ENCODE measurements at places on chromosomes 2 and 18.

DNA sequence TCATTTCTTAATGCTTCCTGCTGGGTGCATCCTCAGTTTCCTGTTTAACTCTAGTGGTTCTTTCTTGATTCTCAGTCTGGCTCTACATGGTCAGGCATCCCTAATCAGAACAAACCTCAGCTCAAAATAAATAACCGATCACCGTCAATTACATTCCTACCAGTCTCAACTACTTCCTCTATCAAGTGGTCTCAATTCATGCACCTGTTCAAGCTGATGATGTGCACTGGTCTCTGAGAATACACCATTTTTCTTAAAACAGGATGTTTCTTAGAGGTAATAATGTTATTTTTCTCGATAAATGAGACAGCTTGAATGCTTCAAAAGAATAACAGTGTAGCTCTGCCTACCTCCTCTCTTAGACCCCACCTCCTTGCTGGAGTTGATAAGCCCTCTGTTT, 420.9 kb downstream of the SOCS6 start:
- no peak for DNase-seq

DNA sequence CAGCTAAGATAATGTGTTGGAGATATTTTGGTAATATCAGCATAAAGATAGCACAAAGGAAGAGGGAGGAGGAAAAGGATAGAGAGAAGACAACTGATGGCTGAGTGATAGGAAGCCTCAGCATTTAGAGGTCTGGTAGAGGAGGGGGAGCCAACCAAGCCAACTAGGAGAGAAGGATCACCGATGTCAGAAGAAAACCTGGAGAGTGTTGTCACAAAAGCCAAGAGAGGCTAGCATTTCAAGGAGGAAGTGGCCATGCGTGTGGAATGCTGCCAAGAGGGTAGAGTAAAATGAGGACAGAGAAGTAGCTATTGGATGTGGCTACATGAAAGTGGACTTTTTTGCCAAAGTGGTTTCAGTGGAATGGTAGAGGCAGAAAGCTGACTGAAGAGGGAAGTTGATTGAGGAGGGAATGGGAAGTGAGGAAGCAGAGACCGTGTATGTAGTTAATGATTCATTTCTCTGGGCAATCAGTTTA, 34.3 kb downstream of the LCLAT1 start:
- no peak for DNase-seq

- no peak for DNase-seq
Measured at GRCh38 chr18:77103991-77104531, 28.5 kb downstream of the MBP start.

DNA sequence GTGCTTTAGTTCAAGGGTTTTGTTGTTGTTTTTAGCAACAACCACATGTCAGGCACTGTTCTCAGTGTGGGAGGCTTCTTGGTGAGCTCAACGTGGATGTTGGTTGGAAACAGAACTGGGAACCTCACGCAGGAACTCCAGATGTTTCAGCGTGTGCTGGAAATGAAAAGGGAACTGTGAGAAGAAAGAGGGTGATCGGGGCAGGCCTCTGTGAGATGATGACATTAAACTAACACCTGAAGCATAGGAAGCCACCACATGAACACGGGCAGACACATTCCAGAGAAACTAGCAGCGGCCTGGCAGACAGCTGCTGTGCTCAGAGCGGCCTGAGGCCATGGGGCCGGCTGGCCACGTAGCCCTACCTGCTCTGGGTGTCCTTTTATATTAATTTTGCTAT, 66.4 kb downstream of the COA5 start:
- DNase-seq: no peak

DNA sequence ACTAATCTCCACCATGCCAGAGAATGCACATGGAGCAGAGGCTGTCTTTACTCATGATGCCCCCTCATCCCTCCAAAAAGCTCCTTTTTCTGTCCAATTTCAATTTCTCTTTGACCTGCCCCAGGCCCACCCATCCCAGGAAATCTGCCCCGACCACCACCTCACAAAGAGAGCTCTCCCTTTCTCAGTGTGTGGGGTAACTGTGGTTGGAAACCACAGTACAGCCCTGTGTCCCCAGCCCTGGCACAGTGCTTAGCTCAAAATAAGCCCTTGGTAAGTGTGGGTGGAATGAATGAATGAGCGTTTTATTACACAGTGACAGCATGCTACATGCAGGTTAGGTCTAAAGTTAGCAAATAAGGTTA, 43.7 kb upstream of the CAB39 start:
- DNase-seq: no peak

DNA sequence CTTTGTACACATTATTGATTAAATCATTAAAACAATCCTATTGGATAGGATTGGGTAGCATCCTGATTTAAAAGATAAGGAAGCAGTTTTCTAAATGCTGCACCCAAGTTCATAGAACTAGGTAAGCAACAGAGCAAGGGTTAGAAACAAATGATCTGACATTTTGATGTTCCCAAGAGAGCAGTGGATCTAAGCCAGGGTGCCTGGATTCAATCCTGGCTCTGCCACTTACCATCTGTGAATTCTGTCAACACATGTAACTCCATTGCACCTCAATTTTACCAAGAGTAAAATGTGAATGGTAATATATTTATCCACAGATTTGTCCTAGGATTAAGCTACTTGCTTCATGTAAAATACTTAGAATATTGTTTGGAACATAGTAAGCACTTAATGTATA, 982.6 kb upstream of the FANCL start:
- no peak for DNase-seq

GRCh38 chr2:105407946-105408743, 9.3 kb upstream of the FHL2 start:
- no peak for DNase-seq

GRCh38 chr18:23926571-23926970, 88.0 kb upstream of the TTC39C start:
- no peak for DNase-seq

GRCh38 chr18:47244086-47244485, 7.4 kb downstream of the SKOR2 start:
- no peak for DNase-seq

GRCh38 chr18:48736321-48737260, 197.8 kb downstream of the CTIF start:
- DNase-seq: no peak

DNA sequence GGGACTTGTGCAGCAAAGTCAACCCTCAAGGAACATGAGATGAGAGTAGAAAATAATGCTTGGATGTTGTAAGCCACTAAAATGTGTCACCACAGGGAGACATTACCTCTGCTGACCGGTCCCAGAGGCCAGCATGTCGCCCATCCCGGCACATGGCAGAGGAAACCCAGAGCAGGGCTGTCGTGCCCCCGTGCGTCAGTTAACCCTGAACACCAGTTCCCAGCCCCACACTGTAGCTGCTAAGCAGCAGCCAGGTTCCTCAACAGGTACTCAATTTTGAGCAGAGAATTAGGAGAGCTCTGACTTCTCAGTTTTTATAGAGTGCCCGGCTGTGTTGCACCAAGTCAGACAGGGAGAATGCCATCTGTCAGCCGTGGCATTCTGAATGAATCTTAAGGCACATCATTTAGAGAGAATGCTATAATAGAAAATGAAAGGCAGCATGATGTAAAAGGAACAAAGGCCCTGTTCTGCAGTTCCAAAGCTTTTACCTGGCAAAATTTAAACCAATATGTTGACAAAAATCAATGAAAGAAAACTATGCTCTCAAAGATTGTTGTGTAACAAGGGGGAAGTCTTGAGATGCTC, 307.9 kb downstream of the METTL4 start:
- no peak for DNase-seq

- DNase-seq: no peak
Measured at GRCh38 chr2:96594691-96595152, 43.4 kb downstream of the KANSL3 start.

- DNase-seq: no peak
Measured at GRCh38 chr18:75551071-75551470, 123.6 kb upstream of the SMIM21 start.

GRCh38 chr2:168210895-168211570, 36.4 kb downstream of the STK39 start:
- no peak for DNase-seq

DNA sequence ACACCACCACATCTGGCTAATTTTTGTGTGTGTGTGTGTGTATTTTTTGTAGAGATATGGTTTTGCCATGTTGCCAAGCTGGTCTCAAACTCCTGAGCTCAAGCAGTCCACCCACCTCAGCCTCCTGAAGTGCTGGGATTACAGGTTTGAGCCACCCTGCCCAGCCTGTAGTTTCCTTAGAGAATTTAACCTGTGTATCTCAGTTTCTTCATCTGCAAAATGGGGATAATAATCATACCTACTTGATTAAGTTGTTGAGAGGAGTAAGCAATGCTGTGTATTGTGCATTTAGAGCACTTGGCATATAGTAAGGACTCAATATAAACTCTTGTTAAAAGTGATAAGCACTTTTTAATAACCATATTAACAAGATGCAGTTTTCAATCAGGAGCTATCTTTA, 6.3 kb upstream of the SANBR start:
- DNase-seq: no peak

DNA sequence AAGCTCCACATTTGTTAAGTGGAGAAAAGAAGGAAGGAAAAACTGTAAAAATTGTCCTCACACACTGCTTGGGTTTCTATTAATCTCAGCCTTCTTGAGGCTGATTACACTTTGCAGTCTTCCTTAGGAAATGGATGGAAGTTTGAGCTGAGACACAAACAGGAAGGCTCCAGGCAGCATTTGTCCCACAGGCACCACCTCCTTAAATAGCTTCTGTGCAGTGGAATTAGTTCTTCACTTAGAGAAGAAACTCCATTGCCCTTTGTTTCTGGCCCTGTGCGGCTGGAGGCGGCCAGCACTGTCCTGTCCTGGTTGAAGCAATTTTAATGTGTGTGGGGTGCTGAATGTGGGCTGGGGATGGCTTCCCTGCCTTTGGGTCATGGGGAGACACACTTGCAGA, 44.3 kb downstream of the ARHGAP28 start:
- no peak for DNase-seq

GRCh38 chr2:173630425-173631126, 275.9 kb downstream of the CDCA7 start:
- no peak for DNase-seq

DNA sequence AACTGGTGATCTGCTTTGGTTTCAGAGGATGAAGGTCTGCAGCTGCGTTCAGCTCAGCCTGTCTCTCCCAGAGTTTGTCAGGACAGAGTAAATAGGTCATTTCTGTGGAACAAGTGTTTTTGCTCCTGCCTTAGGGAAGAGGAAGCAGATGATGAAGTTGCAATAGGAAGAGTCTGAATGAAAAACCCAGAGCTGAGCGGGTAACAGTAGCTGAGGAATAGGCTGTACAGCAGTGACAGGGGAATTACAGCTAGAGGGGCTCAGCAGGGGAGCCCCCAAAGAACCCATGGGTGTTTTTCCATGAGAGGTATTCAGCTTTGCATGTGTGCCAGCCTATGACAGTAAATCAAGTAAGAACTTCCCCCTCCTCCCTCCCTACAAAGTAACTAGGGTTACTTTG, 10.3 kb upstream of the CYBRD1 start:
- DNase-seq: no peak

GRCh38 chr2:208556983-208557484, 150.4 kb downstream of the PTH2R start:
- no peak for DNase-seq

DNA sequence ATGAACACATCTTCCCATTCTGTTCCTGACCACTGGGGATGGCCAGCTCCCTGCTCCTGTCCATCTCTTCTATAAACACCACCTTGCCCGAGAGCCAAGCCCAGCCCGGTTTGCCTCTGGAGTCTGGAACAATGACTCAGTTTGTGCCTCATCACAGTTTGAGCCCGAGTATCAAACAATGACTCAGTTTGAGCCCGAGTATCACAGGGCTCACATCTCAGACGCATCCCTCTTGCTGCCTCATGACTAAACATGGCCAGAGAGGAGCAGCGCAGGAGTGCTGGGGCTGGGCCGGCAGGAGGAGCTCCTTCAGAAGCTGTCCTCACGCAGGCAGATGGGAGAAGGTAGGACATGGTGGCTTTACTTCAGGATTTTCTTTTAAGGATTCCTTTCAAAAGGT, 68.7 kb downstream of the PXDN start:
- DNase-seq: no peak

- DNase-seq: no peak
Measured at GRCh38 chr2:229191413-229191812, 79.7 kb downstream of the PID1 start.

GRCh38 chr2:29368659-29369040, 253.4 kb downstream of the CLIP4 start:
- no peak for DNase-seq

DNA sequence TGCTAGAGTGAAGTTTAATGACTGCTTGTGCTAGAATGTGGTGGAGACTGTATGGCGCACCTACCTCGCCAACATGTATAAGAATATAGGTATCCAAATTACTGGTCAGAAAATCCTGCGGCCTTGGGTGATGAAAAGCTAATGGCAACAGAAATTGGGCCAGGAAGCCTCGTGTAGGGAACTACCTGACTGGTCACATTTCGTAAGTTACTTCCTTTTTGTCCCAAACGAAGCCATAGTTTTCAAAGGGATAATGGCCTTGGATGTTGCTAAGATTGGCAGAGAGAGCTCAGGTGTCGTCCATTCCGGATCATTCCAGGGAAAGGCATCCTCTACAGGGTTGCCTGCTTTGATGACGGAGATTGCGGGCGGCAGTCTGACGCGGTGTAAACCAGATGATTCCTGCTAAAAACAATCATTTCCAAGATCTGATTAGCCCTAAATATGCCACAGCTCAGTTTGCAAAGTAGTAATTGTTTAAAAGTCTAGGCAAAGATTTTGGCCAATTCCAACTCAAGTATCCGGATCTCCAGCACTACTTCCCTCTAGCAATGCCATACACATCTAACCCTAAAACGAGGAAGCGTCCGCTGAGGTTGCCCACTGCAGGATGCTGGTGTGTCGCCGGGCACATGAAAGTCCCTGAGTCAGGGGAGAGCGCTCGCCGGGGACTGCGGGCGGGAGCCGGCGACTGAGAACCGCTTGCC, 708 bp upstream of the MALT1 start:
- DNase-seq: no peak

Measured in glomerular endothelial cell (primary cell).